ENCODE measurements at places on chromosomes 5 and 9.

DNA sequence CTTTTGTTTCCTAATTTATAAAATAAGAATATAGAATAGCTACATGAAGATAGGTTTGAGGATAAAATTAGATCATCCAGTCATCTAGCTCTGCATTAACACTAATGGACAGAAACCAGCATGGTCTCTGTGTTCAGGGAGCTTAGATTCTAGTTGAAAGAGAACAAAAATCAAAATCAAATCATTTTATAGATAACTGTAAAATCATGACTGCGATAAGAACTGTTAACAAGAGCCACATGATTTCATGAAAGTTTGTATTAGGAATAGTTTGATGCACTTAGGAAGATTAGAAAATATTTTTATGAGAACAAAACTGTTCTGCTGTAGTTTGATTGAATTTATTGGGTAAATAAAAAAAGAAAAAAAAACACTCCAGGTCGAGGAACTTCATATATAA, 1074.7 kb downstream of the MAT2B start:
- DNase-seq, result no peak

DNA sequence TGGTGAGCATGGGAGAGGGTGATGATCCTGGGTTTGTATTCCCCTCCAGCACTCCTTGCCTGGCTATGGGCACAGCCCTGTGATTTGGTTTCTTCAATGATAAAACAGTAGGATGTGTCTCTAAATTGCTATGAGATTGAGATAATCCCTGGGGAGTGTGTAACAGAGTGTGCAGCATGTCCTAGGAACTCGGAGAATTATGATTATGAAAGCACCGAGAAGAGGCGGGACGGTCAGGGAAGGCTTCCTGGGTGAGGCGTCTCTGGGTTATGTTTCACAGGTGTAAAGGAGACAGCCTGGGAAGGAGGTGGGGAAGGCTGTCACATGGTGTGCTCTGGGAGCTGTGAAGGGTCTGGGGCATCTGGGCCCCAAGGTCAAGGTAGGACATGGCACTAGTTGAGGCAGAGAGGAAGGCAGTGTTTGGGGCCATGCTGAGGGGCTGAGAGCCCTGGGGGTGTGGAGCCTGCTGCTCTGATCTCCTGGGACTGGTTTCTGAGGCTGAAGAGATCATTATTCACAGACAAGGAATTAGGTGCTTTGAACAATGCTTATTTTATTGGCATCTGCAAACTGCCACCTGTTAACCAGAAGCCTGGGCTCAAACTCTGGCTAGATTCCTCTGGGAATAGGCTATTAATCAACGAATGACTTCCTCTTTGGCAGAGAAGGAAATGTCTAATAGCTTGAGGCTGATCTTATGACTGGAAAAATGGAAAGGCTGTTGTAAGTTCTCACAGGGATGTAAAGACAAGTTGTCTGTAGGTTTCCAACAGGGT, 73.8 kb upstream of the IL12B start:
- no peak for DNase-seq

DNA sequence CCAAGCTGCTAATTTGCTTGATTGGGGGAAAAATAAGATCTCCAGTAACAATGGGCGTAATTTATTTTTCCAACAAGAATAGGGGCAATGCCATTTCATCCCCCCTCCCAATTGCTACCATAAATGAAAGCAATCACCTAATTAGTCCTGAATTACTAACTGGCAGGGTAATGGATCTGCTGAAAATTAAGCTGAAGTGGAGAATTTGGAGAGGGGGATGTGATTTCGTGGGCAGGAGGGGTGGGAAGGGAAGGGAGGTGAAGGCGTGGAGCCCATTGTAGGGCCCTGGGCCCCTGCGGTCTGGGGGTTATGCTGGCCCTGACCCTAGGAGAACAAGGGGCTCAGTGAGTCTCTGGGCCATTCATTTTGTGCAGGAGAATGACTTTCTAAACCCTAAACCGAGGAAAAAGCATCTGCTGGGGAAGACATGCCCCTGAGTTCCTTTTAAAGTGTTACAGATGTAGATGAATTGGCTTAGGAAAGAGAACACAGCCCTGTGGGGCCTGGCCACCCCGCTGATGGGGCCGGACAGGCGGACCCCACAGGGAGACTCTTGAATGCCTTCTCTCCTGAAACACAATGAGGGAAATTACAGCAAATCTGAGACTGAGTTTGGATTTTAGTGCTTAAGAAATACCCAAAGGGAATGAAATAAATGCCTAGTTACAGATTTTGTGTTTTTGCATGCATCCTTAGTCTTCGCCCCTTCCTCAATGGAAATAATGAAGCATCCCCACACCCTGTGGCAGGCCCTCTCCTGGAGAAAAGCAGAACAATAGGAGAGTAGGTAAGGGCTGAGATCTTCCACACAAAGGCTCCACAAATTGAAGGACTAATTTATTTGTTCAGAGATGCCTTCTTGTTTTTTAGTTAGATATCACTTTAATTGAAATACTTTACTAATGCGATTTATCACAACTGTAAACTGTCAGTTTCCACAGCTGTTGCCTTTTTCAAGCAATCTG, 143.2 kb downstream of the PSAT1 start:
- no peak for DNase-seq

- no peak for DNase-seq
These were observed 391.8 kb upstream of the CD180 start for GRCh38 chr5:67588389-67588788.

DNA sequence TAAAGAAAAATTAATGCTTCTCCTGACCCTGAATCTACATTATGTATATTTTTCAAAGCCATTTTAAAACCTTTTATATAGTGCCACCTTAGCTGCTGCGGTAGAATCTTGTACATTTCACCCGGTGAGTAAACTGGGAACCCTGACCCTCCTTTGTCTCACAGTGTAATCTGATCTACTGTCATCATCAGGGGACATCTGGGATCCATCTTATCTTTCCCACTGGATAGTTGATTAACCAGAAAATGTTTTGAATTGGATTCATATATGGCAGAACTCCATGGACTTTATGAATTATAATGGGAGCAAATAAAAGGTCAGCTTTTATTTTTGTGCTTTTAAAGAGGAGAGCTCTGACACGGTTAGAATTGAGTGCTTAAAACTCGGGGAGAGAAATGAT, 95.0 kb downstream of the ADAMTSL1 start:
- no peak for DNase-seq

DNA sequence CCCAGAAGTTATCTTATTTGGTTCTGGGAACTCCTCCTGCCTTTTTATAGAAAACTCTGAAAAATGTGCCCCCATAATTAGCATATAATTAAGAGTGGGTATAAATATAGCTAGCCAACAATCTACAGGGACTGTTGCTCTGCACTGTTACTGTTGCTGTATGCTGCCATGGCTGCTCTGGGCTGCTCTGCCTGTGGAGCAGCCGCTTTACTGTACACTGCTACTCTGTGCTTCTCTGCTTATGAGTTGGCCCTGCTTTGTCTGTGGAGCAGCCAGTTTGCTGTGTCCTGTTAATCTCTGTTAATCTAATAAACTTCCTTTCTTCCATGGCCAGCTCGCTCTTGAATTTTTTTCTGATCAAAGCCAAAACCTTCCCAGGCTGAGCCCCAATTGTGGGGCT, 2244.0 kb upstream of the ACO1 start:
- DNase-seq, result no peak

- no peak for DNase-seq
These were observed 17.1 kb upstream of the FAM81B start for GRCh38 chr5:95374061-95374460.

DNA sequence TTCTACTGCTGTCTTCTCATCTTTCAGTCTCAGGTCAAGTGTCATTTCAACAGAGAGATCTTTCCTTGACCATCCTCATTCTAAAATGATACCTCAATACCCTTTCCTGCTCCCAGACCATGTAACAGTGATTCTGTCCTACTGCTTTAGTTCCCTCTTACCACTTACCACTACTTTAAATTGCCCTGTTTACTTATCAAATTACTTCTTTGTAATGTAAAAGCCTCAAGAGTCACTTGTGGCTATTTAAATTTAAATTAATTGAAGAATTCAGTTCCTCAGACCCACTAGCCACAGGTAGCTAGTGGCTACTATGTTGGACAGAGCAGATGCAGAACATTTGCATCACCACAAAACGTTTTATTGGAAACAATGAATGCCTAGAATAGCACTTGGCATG, 217.3 kb downstream of the ADAMTS6 start:
- DNase-seq, result no peak

DNA sequence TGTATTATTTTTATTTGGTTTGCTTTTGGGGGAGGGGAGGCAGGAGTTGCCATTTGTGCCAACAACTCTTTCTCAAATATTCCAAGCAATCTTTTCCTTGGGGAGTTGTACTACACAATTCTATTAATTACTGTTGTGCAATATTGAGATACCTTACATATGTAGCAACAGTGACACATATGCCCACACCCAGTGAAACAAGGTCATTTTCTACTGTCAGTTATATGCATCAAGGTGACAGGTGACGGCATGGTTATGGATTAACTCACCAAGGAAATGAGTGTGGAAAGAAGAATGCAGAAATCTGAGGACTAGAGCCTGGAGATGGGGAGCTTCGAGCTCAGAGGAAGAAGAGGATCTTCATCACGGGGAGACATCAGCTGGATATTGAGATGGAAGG, 17.9 kb upstream of the MSMP start:
- no peak for DNase-seq

DNA sequence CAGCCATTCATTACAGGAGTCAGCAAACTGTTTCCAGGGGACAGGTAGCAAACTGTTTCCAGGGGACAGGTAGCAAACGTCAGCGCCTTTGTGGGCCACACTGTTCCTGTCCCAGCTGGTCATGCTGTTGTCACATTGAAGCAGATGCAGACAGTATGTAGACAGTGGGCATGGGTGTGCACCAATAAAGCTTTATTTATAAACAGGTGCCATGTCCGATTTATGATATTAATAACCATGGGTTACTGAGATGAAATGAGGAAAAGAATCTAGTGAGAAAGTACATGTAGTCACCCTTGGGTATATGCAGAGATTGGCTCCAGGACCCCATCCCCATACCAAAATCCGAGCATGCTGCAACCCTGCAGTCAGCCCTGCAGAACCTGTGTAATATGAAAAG, 122.5 kb downstream of the EHMT1 start:
- DNase-seq, result no peak

Data from CMK (cell line).